ENCODE measurements at places on chromosomes 7 and 10. TPM values are rescaled to one million over a fixed set of nuclear protein-coding genes. Genes with fewer than 3 reads are reported as not detected.

Gene FAM25C
- total RNA-seq, result not detected

Gene NEUROG3
- not detected for total RNA-seq

Gene SEC23IP
- total RNA-seq, result 71.9 TPM

Gene FAM237B
- total RNA-seq, result not detected

Gene ZNF789
- total RNA-seq, result 17.2 TPM

Gene TWIST1
- not detected for total RNA-seq

Gene TMEM273
- total RNA-seq, result 20.9 TPM

Gene TMEM270
- not detected for total RNA-seq

Gene GRM3
- total RNA-seq, result 0.21 TPM

Gene CYP3A4
- total RNA-seq, result 0.11 TPM

Gene PHKG1
- total RNA-seq, result 0.82 TPM

Gene LLCFC1
- total RNA-seq, result not detected

Gene YKT6
- total RNA-seq, result 74.6 TPM

Gene PDK4
- total RNA-seq, result 0.21 TPM

Gene GNB2
- 174 TPM for total RNA-seq

Gene OR2A42
- total RNA-seq, result not detected

Gene FZD8
- 0.37 TPM for total RNA-seq

Gene UNCX
- not detected for total RNA-seq

Gene VSIR
- 12.1 TPM for total RNA-seq

Gene ANK3
- total RNA-seq, result 0.58 TPM

Gene C10orf88
- 6.8 TPM for total RNA-seq

Gene ABCB4
- 6.0 TPM for total RNA-seq

Gene EPHB4
- 0.82 TPM for total RNA-seq

Gene CDK6
- 110 TPM for total RNA-seq

Gene XRCC2
- total RNA-seq, result 10.7 TPM

Gene CXCL12
- 0.90 TPM for total RNA-seq

Data from GM12878 (cell line).